HT-29 (cell line): ENCODE measurements at places on chromosomes 4 and X.

DNA sequence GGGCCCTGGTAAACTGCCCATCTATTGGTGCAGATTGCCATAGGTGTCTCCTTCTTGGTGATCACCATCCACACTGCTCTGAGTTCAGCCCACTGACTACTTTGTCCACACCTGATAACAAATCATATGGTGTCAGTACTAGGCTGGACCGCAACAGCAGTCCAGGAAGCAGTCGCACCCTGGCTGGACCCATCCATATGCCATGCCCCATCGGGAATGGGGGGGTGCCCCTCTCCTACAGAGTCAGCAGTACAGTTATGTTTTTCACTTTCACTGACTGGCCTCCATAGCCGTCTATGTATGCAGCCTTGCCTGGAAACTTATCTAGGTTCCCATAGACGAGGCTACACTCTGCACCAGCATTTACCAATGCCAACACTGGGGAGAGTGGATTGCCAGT lies 226.1 kb downstream of the ADGRL3 start:
- no peak for DNase-seq

DNA sequence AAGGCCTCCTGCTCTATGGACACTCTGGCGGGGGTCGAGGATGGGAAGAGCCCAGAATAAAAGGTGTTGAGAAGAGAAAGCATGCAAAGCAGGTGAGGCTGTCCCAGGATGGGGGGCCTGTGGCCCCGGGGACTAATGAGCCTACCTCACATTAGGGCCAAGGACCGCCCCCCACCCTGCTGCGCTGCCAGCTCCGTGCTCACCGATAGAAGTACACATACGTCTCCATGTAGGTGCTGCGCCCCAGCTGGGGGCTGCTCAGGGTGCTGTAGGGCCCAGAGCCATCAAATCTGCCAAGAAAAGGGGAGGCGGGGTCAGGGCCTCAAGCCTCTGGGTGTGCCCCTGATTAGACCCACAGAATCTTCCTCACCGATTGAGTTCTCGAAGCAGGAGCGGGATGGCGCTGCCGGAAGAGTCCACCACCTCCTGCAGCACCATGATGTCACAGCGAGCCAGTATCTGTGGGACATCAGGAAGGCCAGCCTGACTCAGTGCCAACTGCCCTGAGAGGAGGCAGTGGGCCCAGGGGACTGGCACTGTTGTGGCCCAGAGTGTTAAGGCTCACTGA lies 4.3 kb downstream of the DNASE1L1 start:
- no peak for DNase-seq

- no peak for DNase-seq
These were observed 444.7 kb upstream of the RPS6KA3 start for GRCh38 chrX:20711366-20711765.

GRCh38 chr4:138235419-138235952 lies 6.7 kb downstream of the SLC7A11 start:
- peak; percentile 60 for DNase-seq

DNA sequence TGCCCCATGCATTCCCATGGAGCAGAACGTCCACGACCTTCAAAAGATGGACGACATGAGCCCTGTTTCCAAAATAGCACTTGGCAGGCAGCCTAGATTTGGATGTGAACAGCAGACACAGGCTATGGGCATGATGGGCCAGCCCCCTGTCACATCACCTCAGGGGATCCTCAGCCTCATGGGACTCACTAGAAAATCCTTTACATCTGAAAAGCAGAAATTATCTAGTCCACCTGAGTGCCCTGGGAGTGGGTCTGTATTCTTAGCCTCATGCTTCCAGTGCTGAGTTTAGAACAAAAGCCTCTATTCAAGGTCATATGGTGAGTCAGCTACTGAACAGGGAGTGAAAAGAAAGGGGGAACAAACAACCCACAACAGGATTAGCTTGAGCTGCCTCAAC lies 35.8 kb downstream of the GRIA3 start:
- DNase-seq: no peak

DNA sequence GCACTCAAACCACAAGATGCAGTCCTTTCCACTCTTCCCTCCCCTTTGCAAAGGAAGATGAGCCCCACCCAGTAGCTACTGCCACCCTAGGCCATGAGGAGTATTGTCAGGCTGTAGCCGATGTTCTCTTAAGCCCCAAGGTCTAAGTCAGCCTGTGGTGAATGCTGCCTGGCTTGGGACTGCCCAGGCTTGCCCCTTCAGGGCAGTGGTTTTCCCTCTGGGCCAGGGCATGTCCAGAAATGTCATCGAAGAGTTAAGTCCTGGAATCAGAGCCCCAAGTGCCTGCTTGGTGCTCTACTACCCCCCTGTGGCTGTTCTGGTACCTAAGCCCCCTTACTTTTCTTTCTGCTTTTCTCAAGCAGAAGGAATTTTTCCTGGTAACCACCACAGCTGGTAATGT lies 11.8 kb upstream of the PGK1 start:
- peak; percentile 69 for DNase-seq

DNA sequence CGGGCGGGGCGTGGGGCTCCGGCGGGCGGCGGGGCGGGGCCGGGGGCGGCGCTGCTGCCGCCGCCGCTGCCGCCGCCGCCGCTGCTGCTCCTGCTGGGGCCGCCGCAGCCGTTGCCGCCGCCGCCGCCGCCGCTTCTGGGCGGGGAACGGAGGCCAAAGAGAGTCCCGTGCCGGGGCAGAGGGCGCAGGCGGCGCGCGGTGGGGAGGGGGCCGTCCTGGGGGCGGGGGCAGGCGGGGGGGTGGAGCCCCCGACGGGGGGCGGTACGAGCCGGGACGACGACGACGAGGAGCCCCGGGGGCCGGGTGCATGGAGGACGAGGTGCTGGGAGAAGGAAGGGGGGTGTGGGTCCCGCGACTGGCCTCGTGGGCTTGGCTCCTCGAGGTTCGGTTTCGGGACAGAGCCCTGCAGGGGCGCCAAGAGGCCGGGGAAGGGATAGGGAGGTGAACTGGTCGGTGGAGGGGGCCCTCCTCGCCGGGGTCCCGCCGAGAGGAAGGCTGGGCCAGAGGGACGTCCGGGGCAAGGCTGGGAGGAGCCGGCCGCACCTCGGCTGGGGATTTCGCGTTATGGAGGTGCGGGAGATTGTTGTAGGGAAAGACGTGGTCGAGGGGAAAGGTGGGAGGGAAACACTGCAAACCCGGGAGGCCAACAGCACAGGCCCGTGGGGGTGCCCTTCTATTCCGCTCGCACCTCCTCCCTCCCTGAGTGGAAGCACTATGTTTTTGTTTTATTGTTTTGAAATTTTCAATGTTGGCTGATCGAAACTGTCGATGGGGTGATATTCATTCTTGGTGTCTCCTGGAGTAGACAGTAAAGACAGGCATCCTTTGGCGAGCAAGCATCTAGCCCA lies 1.9 kb downstream of the BCORL1 start:
- no peak for DNase-seq

DNA sequence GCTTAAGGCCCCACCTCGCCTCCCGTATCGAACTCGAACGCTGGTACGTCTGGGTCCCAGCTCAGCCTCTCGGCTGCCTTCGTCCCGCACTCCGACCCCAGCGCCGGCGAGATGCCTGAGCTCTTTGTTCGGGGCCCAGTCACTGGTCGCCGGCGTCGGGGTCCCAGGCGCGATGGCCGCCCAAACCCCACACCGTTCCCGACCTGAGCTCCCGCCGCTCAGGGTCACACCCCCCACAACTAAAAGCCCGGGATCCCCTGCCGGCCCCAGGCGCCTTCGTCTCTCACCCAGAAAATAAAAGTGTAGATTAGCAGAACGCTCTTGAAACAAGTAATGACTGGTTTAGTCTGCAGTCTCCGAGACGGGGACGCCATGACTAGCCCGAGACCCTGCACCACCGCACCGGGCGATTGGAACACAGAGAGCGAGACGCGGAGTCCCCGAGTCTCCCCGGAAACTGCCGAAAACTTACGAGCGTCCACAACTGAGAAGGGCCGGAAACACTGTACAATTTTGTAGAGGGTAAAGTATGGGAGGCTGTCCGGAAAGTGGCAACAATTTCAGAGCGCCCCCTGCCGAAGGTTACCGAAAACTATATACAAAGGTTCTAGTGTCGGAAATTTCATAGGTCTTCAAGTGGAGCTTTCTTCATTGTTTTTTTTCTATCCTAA lies at the start of gene TSPAN6:
TSS of gene TSPAN6 (minus strand) at position 486 of the 671 bp plus-strand sequence. CDS start at position 374, 112 bp downstream.
- DNase-seq: peak; percentile 89

- no peak for DNase-seq
These were observed 111.2 kb downstream of the COL25A1 start for GRCh38 chr4:109191216-109191615.

DNA sequence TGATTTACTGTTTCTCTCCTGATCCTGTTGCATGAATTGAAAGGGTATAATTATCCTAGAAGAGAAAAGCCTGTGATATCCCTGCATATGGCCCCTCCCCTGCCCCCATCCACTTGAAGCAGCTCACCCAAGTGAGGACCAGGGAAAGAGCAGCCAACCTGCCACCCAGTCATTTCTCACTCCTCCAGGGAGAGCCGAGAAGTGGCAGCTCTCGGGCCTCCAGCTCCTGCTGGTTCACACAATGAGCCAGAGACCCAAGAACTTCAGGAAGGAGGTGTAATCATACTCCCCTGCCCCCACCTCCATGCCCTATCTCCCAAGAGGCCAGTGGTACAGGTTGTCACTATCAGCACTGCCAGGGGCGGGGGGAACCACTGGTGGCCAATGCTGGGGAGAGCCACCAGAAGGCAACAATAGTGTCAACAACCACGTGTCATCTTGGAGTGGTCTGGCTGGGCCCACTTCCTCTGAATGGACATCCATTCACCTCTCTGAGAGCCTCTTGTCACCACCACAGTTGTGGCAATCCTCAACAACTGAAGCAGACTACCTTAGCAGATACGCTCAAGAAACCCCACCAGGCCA lies 42.9 kb downstream of the APOO start:
- DNase-seq: no peak

DNA sequence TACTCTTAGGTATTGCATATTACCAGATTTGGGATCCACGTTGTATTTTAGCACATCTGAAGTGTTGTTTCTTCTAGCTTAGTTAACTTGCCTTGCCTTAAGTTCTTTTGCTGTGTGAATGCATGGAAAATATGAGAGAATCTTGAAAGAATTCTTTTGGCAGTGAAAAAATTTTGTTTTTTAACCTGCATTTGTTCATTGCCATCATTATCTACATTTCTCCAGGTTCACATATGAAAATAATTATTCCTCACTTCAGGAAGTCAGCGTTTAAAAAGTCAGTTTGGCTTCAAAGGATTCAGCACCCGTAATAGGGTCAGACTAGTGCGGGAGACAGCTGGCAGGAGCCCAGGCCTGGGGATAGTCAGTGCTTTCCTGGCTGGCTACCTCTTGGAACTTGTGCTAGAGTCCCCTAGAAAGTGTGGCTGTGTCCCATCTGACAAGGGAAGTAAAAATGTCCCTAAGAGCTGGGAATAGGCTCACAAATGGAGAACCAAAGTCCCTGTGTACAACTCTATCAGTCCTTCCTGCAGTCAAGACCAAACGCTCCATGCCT lies 251.9 kb upstream of the KLF3 start:
- DNase-seq: no peak

GRCh38 chrX:12548341-12548740 lies 242.9 kb upstream of the PRPS2 start:
- DNase-seq: no peak

DNA sequence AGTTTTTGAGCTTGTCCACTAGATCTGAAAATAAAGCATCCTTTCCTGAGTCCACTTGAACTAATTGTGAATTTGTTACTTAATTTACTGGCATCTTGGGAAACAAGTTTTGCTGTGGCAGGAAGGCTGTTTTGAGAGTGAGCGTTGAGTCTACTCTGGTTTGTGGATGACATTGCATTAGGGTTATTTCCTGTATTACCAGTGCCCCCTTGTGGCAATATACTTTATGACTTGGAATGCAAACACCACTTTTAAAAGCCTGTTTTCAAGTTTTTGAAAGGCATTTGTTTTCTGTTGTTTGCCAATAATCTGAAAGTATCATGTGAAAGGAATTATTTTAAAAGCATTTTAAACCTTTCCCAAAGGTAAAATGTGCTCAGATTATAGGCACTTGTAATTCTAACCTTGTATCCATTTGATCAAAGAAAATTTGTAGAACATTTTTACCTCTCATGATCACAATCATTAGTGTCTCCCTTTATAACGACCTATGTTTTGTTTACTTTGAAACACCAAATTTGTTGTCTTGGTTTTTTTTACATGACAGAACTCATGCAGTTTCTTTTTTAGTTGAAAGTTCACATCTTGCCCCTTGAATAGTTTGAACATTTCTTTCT lies 18.0 kb upstream of the CYP2U1 start:
- DNase-seq: peak; percentile 84

- DNase-seq: no peak
These were observed 203.9 kb upstream of the GRID2 start for GRCh38 chr4:92099861-92100260.

GRCh38 chrX:108001218-108001814 lies 19.1 kb upstream of the TEX13B start:
- DNase-seq: peak; percentile 49

GRCh38 chr4:23733476-23733875 lies 156.4 kb downstream of the PPARGC1A start:
- no peak for DNase-seq

GRCh38 chr4:154490583-154491340 lies 837 bp downstream of the DCHS2 start:
- DNase-seq: no peak

DNA sequence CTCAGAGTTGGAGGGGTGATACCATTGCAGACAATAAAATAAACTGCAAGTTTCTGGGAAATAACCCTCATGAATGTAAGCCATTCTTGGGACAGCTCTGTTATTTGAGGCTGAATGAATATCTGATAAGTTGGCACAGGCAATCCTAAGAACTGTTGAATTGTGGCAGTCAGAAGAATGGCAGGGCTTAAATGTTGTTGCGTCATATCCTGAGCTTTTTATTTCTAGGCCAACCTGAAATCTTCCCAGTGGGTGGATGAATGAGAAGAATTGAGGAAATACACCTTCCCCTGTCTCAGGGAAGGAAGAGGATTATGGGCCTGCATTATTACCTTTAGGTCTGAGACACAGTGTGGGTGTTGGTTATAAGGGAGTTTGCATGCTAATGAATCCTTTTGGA lies 64.4 kb upstream of the C4orf54 start:
- DNase-seq: no peak

GRCh38 chr4:156173486-156173885 lies 219.8 kb upstream of the CTSO start:
- DNase-seq: no peak

DNA sequence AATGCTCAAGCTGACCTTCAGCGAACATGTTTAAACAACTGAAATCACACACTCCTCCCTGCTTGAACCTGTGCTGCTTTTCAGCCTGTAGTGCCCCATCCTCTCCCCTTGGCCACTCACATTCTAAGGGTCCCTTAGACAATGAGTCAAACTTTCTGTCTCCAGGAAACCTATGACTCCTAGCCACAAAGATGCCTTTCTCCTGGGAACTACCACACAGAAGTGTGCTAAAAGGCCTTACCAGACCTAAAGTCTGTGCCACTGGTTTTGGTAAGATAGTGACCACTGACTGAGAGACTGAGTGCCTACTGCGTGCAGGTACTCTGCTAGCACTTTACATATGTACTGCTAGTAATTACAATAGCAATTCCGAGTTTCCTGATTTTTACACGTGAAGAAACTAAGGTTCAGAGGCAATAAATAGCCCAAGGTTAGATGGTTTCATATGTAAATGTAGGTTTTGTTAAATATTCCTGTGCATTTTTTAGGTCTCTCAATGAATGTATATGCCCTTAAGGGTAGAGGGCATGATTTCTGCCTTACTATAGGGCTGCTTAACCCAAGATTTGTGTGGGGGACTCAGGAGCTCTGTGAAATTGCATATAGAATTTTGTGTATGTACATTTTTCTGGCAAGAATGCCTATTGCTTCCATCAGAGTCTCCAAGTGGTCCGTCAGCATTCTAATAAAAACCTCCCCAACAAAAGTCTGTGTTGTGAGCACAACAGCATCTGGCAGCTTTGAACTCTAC lies 71.1 kb downstream of the NSG1 start:
- no peak for DNase-seq
